ENCODE measurements at places on chromosomes 4 and X. TPM values are rescaled to one million over a fixed set of nuclear protein-coding genes. Genes with fewer than 3 reads are reported as not detected.

DNA sequence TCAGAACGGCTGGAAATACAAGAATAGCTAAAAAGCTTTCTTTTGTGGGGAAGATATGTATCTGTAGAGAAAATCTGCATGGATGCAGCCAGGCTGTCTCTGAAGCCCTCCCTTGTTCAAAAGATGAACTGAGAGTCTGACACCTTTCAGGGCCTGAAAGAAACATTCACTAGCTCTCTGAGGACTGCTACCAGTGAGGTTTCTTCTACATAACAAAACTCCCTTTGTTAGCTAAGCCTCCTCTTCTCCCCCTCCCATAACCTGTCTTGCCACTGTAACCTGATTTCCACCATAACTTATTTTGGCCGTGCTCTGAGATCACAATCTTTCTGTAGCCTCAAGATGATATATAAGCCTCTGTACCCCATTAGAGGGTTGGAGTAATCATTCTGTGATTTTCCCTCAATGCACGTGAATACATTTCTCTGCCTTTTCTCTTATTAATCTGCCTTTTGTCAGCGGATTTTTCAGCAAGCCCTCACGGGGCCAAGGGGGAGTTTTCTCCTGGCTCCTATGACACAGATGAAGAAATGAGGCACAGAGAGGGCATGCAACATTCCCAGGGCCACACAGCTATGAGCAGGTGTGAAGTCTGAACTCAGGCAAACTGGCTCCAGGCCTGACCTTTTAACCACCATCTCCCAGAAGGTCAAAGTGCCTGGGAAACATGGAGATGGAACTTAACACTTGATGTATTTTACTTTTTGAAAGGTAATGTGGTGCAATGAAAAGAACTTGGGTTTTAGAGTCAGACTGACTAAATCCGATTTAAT, 161.6 kb upstream of the PRDX4 start:
- no peak for DNase-seq

- DNase-seq: no peak
Measured at GRCh38 chr4:93633721-93634120, 194.8 kb upstream of the ATOH1 start.

NSG1 gene
- 5.9 TPM for total RNA-seq

WWC2 gene
- 6.8 TPM for total RNA-seq

- no peak for DNase-seq
Measured at GRCh38 chr4:89834486-89835209, 2.3 kb downstream of the SNCA start.

GRCh38 chr4:189083769-189084168, 856.9 kb upstream of the FRG1 start:
- no peak for DNase-seq

USP17L29 gene
- not detected for total RNA-seq

CRMP1 gene
- total RNA-seq: 1.2 TPM

GRCh38 chr4:875818-876423, 50.0 kb upstream of the CPLX1 start:
- DNase-seq: no peak

DNA sequence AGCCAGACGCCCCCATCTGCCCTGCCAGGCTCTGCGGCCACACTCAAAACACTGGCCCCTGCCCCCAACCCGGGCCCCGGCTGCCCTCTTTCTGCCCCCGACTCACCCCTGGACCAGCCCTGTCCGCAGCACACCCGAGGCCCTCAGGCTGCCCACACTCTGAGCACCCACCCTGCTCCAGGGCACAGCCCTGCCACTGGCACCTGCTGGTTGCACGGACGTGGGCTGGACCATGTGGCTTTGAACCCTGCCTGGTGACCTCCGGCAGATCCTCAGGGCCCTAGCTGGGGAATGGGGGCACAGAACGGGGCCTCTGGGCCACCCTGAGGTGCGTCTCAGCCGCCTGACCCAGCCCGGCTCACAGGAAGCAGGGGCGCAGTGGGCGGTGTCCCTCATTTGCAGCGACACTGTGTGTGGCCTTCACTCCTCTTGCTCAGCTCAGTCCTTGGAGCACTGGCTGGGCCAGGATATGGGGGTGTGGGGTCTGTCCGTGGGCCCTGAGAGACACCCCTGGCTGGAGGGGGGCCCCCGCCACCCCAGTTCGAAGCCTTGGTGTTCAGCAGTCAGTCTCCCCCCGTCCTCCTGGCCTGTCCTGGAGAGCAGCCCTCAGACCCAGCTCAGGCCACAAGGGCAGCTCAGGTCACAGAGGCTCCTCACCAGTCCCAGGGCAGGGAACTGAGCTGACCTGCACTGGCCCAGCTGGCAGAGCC, 73.2 kb downstream of the FAM53A start:
- DNase-seq: no peak

GRCh38 chrX:30735839-30736238, 82.6 kb downstream of the GK start:
- peak; percentile 68 for DNase-seq

PHF8 gene
- 31.0 TPM for total RNA-seq

DNA sequence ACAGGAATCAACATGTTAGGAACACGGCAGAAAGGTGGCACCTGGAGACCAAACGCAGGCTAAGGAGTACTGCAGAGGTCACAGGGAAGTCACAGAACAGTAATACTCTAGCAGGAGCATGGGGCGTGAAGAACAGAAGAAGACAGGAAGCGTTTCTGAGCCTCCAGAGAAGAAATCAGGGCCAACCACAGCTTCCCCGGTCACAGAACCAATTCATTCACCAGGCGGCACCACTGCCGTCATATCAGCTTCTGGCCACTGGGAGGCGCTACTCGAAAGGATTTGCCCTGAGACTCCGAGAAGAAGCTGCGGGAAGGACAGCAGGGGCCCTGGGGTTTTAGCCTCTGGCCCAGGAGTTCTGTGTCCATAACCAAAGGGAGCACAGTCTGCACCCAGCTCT, 78.0 kb upstream of the DRD5 start:
- DNase-seq: peak; percentile 88

DNA sequence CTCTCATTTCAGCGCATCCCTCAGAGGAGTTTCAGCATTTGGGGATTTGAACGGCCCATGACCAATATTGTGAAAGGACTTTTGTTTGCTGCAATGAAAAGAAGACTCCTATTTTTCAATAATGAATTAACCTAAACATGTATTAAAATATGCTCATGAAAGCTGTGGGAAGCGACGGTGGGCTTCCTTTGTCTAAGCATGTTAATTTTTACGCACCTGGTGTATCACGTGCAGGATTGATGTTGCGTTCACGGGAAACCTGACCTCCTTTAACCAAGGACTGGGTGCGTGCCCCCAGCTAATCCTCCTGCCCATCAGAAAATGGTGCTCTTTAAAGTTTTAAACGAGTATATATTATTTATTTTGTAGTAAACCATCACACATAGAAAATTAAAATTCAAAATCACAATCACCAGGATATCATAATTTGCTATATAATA, 590 bp upstream of the CCDC110 start:
- no peak for DNase-seq

DNA sequence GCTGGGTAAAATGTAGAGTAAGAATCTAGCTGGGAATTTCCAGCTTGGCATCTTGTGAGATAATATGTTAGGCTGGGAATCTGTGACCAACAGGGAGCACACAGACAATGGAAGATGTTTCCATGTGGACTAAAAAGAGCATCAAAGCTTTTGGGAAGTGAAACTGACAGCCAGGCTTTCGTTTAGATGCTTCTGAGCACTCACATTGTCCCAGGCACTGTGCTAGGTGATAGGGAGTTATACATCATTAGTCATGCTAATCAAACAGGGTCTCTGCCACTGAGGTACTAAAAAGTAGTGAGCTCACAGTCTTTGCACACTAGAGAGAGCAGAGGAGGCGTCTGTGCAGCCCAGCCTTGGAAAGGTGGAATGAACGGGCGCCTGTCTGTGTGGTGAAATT, 101.9 kb upstream of the SCOC start:
- no peak for DNase-seq

GRCh38 chr4:168641811-168642140, 144.9 kb downstream of the PALLD start:
- DNase-seq: no peak

TAF7L gene
- not detected for total RNA-seq

AVPR2 gene
- not detected for total RNA-seq

GPC3 gene
- total RNA-seq: 2.0 TPM

GRCh38 chrX:152900937-152901445, 3.1 kb downstream of the ZNF185 start:
- DNase-seq: no peak

DNA sequence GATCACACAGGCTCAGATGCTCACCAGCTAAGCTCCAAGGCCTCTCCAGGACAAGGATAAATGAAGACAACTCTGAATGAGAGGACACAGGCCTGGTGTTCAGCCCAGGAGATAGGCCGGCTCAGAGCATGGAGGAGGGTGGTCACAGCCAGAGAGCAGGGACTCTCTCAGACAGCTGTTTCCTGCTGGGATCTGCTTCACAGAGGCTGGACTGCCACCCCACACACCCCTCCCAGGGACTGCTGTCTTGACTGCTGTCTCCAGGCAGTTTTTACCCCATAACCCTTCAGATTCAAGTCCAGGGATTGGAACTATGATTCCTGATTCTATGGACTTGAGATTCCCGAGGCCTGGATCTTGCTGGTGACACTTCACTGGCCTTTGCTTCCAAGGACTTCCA, 89.0 kb downstream of the SMIM20 start:
- no peak for DNase-seq

DNA sequence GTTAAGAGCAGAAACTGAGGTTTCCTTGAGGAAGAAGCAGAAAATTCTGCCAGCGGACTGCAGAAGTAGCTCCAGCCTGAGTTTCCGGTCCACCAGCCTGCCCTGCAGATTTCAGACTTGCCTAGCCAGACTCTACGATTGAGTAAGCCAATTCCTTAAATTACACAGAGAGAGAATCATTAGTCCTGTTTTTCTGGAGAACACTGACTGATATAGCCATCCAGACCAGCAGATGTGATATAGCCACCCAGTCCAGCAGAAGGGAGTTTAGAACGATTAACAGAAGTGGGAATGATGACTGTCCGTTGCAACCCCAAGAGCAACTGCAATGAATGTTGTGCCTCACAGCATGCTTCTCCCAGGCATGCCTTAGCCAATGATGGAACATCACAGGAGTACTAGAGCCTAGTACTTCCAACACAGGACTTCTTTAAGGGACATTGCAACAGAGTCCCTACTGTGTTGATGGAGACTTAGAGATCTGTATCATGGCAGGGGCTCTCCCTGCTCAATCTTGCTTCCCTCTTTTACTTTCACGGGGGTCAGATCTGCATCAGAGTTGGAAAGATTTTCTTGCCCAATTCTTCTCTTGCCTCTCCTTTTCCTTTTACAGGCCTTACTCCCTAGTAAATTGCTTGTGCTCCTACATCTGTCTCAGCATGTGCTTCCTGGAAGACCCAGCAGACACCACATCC, 264.6 kb upstream of the CLNK start:
- DNase-seq: no peak

DNA sequence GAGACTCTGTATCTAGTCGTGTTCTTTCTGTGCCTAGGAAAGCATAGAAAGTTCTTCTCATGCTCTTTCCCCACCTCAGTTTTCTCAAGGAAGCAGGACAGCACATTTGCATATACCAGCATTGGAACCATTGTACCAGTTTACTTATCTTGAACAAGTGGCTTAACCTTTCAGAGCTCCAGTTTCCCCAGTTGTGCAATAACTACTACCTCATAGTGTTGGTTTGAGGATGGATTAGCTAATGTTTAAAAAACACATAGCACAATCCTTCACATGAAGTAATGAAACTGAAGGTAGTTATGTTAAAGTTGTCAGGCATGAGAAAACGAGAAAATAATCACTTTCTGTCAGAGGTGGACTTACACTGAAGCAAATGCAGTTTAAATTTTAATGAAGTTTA, 92.2 kb upstream of the H2AZ1 start:
- no peak for DNase-seq

DNA sequence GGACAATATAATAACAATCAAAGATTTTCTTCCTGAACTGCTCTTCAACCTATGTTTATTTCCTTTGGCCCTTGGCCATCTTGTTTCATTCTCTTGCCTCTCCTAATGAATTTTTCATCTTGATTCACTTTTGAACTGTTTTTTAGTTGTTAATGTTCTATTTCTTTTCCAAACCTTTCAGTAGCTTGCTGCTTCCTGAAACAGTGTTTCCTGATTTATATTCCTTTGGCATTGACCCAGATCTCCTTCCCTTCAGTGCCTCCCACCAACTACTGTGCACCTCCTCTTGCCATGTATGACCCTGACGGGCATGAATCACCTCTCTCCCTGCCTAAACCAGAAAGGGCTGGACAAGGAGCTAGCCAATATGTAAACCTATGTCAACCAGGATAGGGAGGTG, 25.6 kb upstream of the SPP1 start:
- DNase-seq: peak; percentile 35

DNA sequence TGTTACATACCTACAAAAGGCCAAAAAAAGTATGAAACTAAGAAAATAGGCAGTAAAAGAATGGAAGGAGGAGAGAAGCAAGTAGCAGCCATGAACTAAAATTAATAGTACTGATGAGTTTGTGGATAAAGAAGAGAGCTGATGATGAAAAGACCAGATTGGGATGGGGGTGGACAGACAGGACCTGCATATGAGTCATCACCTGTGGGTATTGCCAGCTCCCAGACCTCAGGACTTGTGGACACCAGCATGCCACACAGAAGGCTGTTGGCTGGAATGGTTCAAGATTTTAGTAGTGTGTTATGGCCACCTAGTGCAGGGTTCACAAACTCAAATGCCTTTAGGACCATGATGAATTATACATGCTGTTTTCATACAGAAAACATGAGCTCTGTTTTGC, 58.9 kb downstream of the ARX start:
- DNase-seq: no peak

DNA sequence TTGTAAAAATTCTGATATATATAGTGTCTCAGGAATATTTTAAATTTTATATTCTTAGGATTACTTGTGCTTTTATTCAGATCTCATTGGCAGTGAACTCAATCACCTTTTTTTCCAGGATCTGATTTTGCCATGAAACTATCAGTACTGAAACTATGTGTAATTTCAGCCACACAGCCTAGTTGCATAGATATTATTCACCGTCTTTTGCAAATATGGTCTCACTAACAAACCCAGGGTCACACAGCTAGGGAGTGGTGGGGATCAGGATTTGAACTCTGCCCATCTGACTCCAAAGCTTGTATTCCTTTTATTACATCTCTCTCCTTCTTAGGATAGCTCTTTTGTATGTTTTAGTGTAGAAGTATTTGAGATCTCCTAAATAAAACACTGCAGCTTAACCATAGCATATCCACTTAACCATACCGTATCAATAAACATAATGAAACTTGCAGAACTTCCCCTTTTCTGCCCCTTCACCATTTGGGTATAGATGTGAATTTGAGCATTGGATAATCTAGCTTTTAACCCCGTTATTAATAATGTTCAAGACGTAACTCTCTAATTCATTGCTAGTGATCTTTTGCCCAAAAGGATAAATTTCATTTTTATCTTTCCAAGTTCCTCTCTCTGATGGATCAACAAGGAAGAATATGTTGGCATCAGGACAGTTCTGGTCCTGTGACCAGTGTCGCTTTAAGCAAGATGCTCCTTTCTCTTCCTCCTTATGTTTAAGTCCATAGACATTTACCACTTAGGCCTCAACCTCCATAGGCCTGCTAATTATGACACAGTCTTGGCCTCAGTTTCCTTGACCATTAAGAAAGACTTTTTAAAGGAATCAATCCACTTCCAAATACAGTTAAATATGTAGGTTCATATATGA, 74.6 kb downstream of the RAPGEF2 start:
- DNase-seq: no peak

- no peak for DNase-seq
Measured at GRCh38 chrX:11953615-11954014, 184.7 kb upstream of the FRMPD4 start.

FAM9B gene
- total RNA-seq: not detected

GRCh38 chr4:172751550-172751949, 417.1 kb upstream of the GALNT7 start:
- DNase-seq: no peak

All from colonic mucosa (tissue), 4 donors.